A549 treated with CORT108297 at 1 μM for 4 hours (cell line): ENCODE measurements at places on chromosomes 1 and 21. TPM values are rescaled to one million over a fixed set of nuclear protein-coding genes. Genes with fewer than 3 reads are reported as not detected.

The GBP3 gene
- 1.1 to 1.6 TPM (median 1.5 TPM) in 5 replicates for total RNA-seq

The CR2 gene
- 0.04 to 2.3 TPM in 2 of 5 replicates, not detected in the others for total RNA-seq

The OR6K3 gene
- total RNA-seq, result not detected in 5 replicates

The LEMD1 gene
- total RNA-seq, result not detected in 5 replicates

The GPR37L1 gene
- 0.10 to 0.19 TPM (median 0.16 TPM) in 5 replicates for total RNA-seq

The S100A9 gene
- total RNA-seq, result 0.36 to 1.1 TPM (median 0.50 TPM) in 5 replicates

The SUCO gene
- 9.0 to 11.4 TPM (median 10.2 TPM) in 5 replicates for total RNA-seq

The SAMSN1 gene
- total RNA-seq, result not detected in 5 replicates

The ADAM30 gene
- total RNA-seq, result not detected in 5 replicates

The NOS1AP gene
- total RNA-seq, result 0.33 to 0.51 TPM (median 0.40 TPM) in 5 replicates

The ESRRG gene
- not detected in 5 replicates for total RNA-seq

The RCSD1 gene
- total RNA-seq, result 0.05 to 0.09 TPM (median 0.05 TPM) in 5 replicates

The AADACL4 gene
- not detected in 5 replicates for total RNA-seq

The UBXN10 gene
- not detected in 5 replicates for total RNA-seq

The SUSD4 gene
- total RNA-seq, result 0.47 to 0.73 TPM (median 0.60 TPM) in 5 replicates

The AVPR1B gene
- total RNA-seq, result not detected in 5 replicates
